ENCODE measurements at places on chromosomes 5 and 9.
A peak's percentile ranks its signal among the peaks of the same experiment; 100 is the strongest.

GRCh38 chr9:34710023-34710422, at the start of gene CCL21:
Gene CCL21 (minus strand): TSS chr9:34710136. CDS start chr9:34710066, 70 bp downstream.
- no peak for DNase-seq

DNA sequence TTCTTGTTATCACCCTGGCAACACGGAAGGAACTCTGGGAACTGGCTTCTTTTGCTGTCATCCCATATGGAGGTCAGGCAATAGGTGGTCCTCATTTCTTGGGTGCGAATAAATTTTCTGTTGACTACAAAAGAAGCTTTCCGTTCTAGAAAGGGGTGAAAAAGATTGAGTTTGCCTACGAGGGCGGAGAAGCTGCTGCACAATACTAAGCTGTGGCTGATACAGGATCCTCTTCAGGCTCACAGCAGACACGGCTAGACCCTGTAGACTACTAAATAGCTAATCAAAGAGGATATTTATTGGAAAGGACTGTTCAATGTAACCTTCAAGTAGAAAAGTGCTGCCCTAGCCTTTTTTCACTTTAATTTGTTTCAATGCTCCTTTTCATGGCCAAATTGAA, 58.1 kb downstream of the TJP2 start:
- DNase-seq, result no peak

GRCh38 chr9:38686933-38687332, 33.0 kb downstream of the FAM240B start:
- DNase-seq, result no peak

DNA sequence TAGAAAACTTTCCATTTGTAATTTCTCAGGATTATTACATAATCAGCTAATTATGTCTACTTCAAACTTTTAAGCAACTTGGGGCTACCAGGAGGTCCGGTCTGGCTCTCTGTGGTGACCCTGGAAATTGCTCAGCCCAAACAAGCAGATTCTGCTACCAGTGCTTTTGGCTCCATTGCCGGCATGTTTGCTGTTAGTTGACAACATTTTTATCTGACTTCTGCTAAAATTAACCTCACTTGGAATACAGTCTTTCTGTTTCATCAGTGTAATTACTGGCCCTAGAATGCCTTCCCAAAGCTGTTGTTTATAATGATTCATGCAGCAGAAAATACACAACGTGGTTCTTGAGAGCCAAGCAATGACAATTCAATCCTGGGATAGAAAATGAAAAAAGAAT, 38.5 kb upstream of the FAM81B start:
- no peak for DNase-seq

- no peak for DNase-seq
These were observed 15.7 kb downstream of the SQSTM1 start for GRCh38 chr5:179836225-179837019.

DNA sequence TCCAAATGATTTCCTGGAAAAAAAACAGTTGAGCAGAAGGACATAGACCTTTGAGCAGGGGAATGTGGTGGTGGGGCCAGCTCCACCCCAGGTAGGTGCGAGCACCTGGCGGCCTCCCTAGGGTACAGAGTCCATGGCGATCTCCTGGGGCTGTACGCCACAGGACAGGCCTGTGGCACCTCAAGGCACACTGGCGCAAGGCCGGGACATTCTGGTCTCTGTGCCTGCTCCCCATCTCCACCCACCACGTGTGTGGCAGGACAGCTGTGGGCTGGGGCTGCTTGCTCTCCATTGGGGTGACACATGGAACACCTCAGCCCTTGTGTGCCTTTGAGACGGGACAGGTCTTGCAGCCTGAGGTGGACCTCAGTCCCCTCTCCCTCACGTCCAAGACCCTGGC, 25.2 kb downstream of the WNK2 start:
- no peak for DNase-seq

DNA sequence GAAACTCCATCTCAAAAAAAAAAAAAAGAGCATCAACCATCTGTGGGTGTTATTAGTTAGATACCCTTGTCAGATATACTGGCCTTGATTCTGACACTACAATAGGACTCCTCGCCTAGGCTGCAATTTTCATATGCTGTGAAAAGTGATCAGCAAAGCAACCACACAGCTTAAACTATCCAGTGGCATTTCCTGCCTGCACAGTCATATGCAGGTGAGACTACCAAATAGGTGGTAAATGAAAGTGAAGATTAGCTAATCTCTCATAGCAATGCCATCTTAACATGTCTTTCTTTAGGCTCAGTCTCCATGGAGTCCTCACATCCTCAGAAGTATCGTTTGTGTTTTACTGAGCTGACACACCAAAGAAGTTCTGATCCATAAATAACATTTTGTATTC, 40.8 kb downstream of the GRAMD2B start:
- DNase-seq, result no peak

GRCh38 chr5:137997726-137998213, 35.1 kb downstream of the FAM13B start:
- DNase-seq, result no peak

DNA sequence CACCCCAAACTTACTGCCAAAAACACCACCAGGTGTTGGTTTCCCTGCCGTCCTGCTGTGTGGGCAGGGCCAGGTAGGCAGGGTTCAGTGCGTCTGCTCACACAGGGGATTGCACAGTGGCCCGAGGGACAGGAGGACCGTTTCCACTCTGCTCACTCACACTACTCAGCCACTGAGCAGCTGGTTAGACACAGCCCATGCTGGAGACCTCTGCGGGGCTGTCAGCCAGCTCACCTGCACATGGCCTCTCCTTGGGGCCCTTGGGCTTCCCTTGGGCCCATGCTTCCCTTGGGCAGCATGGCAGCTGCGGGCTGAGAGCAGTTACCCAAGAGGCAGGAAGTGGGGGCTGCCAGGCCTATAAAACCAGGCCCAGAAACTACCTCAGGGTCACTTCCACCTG, 79.0 kb downstream of the SYK start:
- no peak for DNase-seq

- DNase-seq, result no peak
These were observed 116.4 kb downstream of the ZCCHC7 start for GRCh38 chr9:37236822-37237221.

DNA sequence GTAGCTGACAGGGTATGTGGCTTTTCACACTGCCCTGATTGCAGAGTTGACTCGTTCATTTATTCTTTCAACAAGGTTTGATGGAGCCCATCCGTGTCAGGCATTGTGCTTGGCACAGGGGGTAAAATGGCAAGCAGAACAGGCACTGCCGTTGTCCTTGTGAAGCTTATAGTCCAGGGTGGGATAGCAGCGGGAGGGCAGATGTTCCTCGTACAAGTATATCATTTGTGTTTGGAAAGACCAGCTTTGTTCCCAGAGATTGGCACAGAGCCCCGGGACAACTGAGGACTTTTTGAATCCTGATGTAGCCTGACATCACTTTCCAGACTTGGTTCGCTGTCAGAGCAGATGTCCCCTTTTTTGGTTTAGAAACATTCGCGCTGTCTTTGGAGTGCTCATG, 50.9 kb downstream of the MVB12B start:
- peak; percentile 81 for DNase-seq

- DNase-seq, result no peak
These were observed 20.2 kb downstream of the PBX3 start for GRCh38 chr9:125767349-125767748.

GRCh38 chr9:93345643-93346230, 105.7 kb upstream of the FAM120A start:
- no peak for DNase-seq

DNA sequence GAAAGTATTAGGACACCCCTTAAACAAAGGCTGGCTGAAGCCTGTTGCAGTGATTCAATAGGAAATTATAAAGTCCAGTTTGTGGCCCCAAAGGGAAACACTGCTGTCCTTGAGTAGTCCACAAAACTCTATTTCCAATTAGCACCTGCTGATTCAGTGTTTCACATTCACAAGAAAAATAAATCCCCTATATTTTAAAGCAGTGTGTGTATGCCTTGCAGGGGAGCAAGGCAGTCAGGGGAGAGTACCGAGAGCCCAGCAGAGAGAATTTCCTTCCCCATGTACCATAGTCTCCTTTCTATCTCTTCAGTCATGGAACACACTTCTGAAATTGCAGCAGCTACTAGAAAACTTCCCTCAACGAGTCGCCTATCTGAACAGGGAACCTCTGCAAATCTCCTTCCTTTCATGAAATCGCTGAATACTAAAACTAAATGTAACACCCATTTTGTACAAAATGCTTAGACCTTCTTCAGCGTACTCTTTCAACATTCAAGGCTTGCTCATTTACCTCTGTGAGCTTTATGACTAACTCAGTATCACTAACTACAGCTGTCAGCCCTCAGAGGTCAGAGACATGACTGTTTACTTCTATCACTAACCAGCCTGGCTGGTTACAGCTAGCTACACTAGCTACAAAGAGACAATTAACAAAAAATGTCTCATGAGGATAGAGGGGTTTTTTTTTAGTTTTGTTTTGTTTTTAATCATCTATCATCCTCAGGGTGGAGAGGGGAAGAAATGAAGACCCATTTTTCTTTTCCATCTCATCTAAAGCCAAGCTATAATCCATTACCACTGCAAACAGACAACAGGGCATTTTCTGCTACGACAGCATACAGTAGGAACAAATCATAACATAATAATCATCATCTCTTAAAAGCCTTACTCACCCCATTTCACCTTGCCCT, 188.7 kb downstream of the EBF1 start:
- DNase-seq, result no peak

GRCh38 chr9:133961226-133962165, 30.6 kb downstream of the VAV2 start:
- no peak for DNase-seq

DNA sequence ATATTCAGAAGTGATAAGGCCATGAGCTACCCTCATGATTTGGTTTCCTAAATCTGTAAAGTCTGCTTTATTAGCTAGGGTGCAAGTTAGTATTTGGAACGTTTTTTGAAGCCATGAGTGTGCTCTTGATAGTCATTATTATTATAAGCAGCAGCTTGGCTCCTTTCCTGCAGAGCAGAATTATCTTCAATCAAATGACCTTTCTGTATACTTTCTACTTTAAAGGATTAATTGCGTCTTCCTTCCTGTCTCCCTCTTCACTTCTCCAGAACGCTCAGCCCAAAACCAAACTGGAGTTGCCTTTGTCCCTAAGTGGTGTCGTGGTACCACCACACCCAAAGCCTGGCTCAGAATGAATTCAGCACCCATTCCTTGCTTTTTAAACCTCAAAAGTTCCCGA, 211.3 kb downstream of the ARHGAP26 start:
- no peak for DNase-seq

- DNase-seq, result no peak
These were observed 8.6 kb downstream of the PDCD1LG2 start for GRCh38 chr9:5518937-5519319.

DNA sequence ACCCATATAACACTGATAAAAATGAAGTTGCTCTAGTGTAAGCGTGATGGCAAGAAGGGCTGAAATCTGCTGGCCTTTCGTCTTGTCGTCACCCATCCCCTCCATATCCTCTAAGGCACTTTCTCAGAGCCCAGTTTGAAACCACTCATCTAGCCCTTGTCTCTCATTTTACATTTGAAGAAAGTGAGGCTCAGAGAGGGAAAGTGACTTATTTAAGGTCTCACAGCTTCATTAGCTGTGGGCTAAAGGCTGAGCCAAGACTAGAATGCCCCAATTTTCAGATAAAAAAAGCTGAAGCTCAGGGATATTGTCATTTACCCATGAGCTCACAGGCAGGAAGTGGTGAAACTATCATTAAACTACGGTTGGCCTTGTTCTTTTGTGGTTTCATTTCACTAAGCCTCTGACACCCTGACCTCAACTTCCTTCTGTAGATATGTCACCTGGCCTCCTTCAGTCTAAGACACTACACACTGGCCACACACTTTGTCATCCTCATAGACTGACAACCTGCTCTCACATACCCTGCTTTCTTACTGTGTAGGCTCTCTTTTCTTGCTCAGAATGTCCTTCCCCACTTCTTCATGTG, 176.7 kb upstream of the DMAC1 start:
- no peak for DNase-seq

DNA sequence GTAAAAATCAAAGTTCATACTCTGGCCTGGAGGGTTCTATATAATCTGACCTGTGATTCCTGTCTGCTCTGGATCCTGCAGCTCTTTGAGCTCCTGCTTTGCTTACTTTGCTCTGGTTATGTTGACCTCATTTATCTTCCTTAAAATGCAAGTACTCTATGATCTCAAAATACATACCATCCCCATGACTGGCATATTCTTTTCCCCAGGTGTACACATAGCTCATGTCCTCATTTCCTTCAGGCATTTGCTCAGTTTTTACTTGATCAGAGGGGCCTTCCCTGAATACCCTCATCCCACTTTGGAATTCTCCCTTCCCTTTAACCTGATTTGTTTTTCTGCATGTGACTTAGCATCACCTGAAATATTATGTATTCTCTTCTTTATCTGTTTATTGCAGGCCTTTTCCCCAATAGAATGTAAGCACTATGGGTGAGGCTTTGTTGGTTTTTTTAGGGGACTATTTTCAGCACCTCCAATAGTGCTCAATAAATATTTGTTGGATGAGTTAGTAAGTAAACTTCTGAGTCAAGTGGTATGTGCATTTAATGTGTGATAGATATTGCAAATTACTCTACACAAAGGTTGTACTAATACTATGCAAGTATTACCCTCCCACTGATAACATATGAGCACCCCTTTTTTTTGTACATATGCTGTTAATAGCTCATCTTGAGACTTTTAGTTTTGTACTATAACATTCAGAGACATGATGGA, 211.5 kb downstream of the NMUR2 start:
- no peak for DNase-seq

- DNase-seq, result no peak
These were observed 72.9 kb downstream of the ARHGEF37 start for GRCh38 chr5:149654231-149654630.

GRCh38 chr5:72293495-72294055, 26.5 kb downstream of the MRPS27 start:
- no peak for DNase-seq

DNA sequence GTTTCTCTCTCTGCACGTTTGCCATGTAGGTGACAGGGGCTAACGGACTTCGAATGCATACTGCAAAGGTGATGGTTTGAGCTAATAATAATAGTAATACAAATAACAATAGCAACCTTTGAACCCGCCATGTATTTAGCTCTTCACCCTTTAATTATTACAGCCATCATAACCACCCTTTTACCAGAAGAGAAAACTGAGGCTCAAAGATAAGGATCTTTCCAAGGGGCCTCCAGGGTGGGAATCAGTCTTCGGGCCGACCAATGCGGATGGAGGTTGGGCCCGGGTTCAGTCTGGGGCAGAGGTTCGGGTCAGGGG, 494 bp downstream of the CDKN2AIPNL start:
- no peak for DNase-seq

All from anterior cingulate cortex (tissue), 58 donors.